ENCODE measurements at places on chromosomes 16 and 17. TPM values are rescaled to one million over a fixed set of nuclear protein-coding genes. Genes with fewer than 3 reads are reported as not detected.

Gene C1QL1
- not detected for total RNA-seq

DNA sequence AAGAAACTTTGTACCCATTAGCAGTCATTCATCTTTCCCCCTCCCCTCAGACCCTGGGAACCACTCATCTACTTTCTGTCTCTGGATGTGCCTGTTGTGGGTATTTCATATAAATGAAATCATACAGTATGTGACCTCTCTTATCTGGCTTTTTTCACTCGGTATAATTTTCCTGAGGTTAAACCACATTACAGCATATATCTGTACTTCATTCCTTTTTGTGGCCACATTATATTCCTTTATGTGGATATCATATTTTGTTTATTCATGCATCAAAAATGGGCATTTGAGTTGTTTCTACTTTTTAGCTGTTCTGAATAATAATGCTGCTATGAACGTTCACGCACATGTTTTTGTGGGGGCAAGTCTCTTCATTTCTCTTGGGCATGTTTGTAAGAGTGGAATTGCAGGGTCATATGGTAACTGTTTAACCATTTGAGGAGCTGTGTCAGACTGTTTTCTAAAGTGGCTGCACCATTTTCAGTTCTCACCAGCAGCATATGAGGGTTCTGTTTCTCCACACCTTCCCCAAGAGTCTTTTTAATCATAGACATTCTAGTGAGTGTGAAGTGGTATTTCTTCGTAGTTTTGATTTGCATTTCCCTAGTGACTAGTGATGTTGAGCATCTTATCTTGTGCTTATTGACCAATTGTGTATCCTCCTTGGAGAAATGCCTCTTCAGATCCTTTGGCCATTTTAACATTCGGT is 3.8 kb downstream of the SNX29 start:
- no peaks in the 10 kb centered on the region for H3K27me3 ChIP-seq
- no peak for DNase-seq
- no peaks in the 10 kb centered on the region for H3K36me3 ChIP-seq
- peaks cover 14% of the 10 kb centered on the region for H3K4me1 ChIP-seq
- no peak overlapping the region for H3K27ac ChIP-seq

DNA sequence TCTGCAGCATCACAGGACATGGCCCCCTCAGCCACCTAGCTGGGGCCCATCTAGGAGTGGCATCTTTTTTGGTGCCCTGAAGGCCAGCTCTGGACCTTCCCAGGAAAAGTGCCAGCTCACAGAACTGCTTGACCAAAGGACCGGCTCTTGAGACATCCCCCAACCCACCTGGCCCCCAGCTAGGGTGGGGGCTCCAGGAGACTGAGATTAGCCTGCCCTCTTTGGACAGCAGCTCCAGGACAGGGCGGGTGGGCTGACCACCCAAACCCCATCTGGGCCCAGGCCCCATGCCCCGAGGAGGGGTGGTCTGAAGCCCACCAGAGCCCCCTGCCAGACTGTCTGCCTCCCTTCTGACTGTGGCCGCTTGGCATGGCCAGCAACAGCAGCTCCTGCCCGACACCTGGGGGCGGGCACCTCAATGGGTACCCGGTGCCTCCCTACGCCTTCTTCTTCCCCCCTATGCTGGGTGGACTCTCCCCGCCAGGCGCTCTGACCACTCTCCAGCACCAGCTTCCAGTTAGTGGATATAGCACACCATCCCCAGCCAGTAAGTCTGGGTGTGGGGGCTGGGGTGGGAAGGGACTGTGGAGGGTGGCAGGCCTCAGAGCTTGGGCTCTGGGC is 22.0 kb downstream of the RARA start:
- no peak overlapping the region for H3K4me3 ChIP-seq
- H3K27me3 ChIP-seq, result no peaks in the 10 kb centered on the region
- H3K27ac ChIP-seq, result no peak overlapping the region
- H3K36me3 ChIP-seq, result no peaks in the 10 kb centered on the region
- no peak for DNase-seq
- peaks cover 27% of the 10 kb centered on the region for H3K4me1 ChIP-seq

DNA sequence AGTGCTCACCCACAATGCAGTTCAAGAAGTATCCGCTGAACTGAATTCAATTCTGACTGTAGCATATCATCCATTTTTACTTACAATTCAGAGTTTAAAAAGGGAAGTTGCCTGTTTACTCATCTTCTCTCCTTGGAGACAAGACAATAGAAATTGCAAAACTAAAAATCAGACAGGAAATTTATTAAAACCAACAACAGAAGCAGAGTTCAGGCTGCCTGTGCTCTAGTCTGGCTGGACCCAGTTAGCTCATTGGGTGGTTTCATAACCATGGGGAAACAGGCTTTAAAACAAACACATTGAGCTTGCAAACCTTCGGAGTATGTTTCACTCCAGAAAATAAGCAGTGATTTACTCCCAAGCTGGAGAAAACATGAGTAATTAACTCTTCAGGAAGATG is 321.4 kb downstream of the GRIN2A start:
- H3K4me3 ChIP-seq, result no peak overlapping the region
- peaks cover 3% of the 10 kb centered on the region for H3K27me3 ChIP-seq
- no peak for DNase-seq
- H3K27ac ChIP-seq, result no peak overlapping the region
- no peaks in the 10 kb centered on the region for H3K36me3 ChIP-seq
- H3K4me1 ChIP-seq, result no peaks in the 10 kb centered on the region

DNA sequence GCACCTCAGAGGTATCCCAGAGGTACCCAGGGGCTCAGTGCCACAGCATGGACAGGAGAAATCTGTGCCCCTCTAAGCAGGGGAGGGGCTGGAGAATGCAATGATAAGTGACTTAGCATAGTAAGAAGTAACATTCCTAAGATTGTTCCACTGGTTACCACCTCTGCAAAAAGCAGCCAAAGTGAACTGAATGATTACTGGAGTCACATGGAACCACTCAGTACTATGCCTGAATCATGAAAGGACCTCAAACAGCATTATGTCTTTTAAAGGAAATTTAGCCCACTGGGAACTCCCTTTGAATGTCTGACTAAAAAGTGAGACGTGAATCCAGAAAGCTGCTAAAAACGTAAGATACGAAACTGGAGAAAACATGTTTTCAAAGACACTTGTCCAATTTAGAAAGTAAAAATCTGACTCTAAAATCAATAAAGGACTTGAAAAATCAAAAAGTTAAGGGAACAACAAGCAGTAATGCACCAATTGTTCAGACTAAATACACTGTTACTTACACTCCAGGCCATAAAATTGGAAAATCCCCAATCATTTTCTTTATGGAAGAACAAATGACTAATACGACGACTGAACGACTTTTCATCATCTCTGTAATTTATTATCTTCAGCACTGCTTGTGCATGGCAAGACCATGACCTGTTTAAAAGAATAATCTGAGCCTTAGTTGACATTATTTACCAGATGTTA is 38.6 kb downstream of the LITAFD start:
- H3K4me1 ChIP-seq, result peaks cover 11% of the 10 kb centered on the region
- H3K36me3 ChIP-seq, result peaks cover 46% of the 10 kb centered on the region
- no peaks in the 10 kb centered on the region for H3K27me3 ChIP-seq

All from astrocyte (in vitro differentiated cells and primary cell).